ENCODE measurements at places on chromosomes 3 and 15. TPM values are rescaled to one million over a fixed set of nuclear protein-coding genes. Genes with fewer than 3 reads are reported as not detected.

The PIERCE2 gene
- total RNA-seq = 0.36 TPM

The IGDCC3 gene
- total RNA-seq = under 0.01 TPM

The ISL2 gene
- 1.3 TPM for total RNA-seq

The DLL4 gene
- 1.7 TPM for total RNA-seq

The GPR15 gene
- total RNA-seq = not detected

The LIPC gene
- not detected for total RNA-seq

The SAMD7 gene
- total RNA-seq = not detected

The IL12A gene
- total RNA-seq = 0.90 TPM

The USF3 gene
- 5.2 TPM for total RNA-seq

The OR5K2 gene
- total RNA-seq = not detected

The KBTBD12 gene
- not detected for total RNA-seq

The OIP5 gene
- total RNA-seq = 4.1 TPM

The TMEM266 gene
- total RNA-seq = under 0.01 TPM

The FBXO40 gene
- total RNA-seq = not detected

The PIGZ gene
- total RNA-seq = under 0.01 TPM

The GOLGA8Q gene
- 0.18 TPM for total RNA-seq

The P2RY14 gene
- total RNA-seq = not detected

The TMCO5A gene
- total RNA-seq = not detected

The C3orf22 gene
- total RNA-seq = not detected

The SST gene
- not detected for total RNA-seq

The SPESP1 gene
- total RNA-seq = 3.0 TPM

The NR1I2 gene
- not detected for total RNA-seq

The PCSK6 gene
- total RNA-seq = not detected

The RLBP1 gene
- total RNA-seq = not detected

The ATP10A gene
- 12.8 TPM for total RNA-seq

The ZSCAN2 gene
- total RNA-seq = 15.0 TPM

The RGMA gene
- 0.18 TPM for total RNA-seq

The USP19 gene
- total RNA-seq = 22.5 TPM

The LXN gene
- 93.6 TPM for total RNA-seq

The CHP1 gene
- total RNA-seq = 94.2 TPM

The CIDEC gene
- not detected for total RNA-seq

The SSUH2 gene
- total RNA-seq = under 0.01 TPM

The SLC28A1 gene
- not detected for total RNA-seq

The TIMMDC1 gene
- total RNA-seq = 52.5 TPM

The GP9 gene
- total RNA-seq = not detected

The EAF2 gene
- 2.3 TPM for total RNA-seq

The CFAP20DC gene
- 1.6 TPM for total RNA-seq

The CGNL1 gene
- under 0.01 TPM for total RNA-seq

The TMEM87A gene
- total RNA-seq = 45.3 TPM

The FRMD4B gene
- total RNA-seq = 0.28 TPM

The CD86 gene
- not detected for total RNA-seq

The IQCF5 gene
- total RNA-seq = not detected

The SEMA3F gene
- 9.2 TPM for total RNA-seq

The GATA2 gene
- 2.2 TPM for total RNA-seq

The RBMS3 gene
- 127 TPM for total RNA-seq

The LHFPL4 gene
- not detected for total RNA-seq

The PRSS50 gene
- not detected for total RNA-seq

The TRIM42 gene
- total RNA-seq = not detected

The CYP1A2 gene
- total RNA-seq = not detected

The HRG gene
- not detected for total RNA-seq
